NCI-H1417 treated with DMSO at 0.1 percent for 48 hours (cell line): ENCODE measurements at places on chromosomes 3 and 15.

DNA sequence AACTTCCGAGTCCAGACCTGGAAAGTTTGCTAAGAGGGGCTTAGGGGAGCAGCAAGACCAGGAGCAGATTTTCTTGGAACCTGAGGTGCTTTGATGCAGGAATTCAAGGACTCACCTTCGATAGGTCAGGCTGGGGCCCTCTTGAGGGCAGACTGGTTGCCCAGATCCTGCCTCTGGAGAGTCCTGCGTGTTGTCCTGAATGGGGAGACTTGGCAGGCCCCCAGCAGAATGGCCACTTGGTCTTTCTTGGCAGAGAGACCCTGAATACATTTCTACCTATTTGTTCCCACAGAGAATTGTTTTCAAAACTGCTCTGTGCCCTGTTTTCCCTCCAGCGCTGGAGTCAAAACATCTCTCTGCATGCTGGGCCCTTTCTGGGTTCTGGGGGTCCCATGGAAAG, 4.2 kb downstream of the KLF13 start:
- no peak for DNase-seq

GRCh38 chr3:179093807-179094206, 22.2 kb upstream of the ZMAT3 start:
- DNase-seq: no peak

DNA sequence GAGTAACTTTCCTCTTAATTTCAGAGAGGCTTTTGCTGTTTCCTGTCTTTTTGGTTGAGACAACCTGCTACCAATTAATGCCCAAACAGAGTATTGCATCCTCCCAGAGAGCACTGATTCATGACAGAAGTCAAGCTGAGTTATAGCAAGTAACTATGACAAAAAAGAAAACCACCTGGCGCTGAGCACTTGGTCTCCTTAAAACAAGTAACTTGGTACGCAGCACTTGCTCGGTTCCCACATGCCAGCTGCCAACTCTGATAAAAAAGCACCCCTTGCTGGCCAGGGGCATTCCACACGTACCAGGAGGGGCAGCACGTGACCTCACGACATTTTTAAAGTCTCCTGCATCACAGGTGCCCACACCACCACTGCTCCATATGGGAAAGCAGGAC, 13.5 kb upstream of the MYO5C start:
- DNase-seq: no peak

DNA sequence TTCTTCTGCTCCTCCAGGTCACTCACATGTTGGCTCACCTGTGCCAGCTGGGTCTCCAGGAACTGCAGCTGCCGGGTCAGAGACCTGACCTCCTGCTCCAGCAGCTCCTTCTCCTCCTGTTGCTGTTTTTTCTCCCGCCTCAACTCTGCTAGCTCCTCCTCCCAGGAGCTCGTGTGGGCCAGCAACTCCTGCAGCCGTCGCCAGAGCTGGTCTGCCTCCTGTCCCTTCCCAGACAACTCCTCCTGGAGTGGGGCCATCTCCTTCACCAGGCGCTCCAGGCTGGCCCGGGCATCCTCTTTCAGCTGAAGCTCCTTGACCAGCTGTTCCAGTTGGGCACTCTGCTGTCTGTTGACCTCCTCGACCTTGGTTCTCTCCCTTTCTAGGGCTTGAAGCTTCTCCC, 24.5 kb downstream of the CXCR6 start:
- DNase-seq: no peak

GRCh38 chr15:69848551-69849231, 249.0 kb downstream of the TLE3 start:
- DNase-seq: no peak

- no peak for DNase-seq
Measured at GRCh38 chr15:90862964-90863778, 5.2 kb upstream of the FURIN start.

DNA sequence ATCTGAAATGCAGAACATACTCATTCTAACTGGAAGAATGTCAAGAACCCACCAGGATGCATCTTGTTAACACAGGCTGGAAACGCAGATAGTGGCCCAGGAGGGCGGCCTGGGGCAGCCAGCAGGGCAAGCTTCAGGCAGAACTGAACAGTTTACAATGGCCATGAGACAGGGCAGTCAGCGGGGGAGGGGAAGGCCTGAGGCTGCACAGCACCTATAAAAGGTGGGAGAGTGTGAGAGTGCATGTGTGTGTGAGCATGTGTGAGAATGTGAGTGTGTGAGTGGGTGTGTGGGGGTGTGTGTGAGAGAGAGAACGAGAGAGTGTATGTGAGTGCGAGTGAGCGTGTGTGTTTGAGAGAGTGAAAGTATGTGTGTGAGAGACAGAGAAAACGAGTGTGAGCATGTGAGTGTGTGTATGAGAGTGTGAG, 26.8 kb upstream of the SLCO2A1 start:
- DNase-seq: no peak

GRCh38 chr3:47065681-47066080, 86.2 kb downstream of the NBEAL2 start:
- no peak for DNase-seq

DNA sequence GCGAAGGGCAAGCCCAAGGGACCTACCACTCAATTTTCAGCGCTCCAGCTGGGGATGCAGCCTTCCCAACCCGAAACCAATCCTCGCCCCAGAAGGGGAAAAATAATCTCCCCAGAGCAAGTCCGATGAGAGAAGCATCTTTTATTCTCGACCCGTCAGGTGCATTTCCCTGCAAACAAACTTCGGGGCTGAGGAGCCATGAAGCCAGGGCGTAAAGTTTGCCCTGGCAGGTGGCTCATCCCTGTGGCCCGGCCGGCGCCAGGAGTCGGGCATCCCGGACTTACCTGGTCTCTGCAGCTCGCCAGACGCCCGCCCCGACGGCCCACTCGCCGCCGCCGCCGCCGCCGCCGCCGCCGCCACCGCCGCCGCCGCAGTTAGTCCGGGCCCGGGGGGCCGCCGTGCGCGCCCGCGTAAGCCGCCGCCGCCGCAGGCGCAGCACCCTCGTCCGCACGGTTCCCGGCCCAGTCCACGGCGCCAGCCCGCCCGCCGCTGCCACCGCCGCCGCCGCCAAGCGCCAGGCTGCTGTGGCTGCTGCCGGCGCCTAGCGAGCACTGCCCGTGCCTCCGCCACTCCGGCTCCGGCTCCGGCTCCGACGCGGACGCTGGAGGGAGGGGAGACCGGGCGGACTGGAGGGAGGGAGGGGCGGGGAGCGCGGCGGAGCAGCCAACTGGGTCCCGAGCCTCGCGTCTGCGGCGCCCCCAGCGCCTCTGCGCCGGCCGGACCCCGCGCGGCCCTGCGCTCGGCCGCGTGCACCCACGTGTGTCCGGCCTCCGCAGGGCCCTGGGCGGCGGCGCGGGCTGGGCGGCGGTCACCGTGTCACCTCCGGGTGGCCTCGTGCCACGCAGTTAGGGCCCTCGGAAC, at the start of gene CNTN3:
Gene CNTN3, minus strand, starts transcription at position 553 of the 861 bp plus-strand sequence. CDS start 93,547 bp downstream, outside the sequence.
- DNase-seq: no peak
